Activated CD4-positive, alpha-beta T cell treated with anti-CD3 and anti-CD28 coated beads for 4 hours (primary cell): ENCODE measurements at places on chromosomes 5 and 9.

- peak; percentile 27 for DNase-seq
Observed at GRCh38 chr5:88203981-88204750, 64.5 kb downstream of the TMEM161B start.

DNA sequence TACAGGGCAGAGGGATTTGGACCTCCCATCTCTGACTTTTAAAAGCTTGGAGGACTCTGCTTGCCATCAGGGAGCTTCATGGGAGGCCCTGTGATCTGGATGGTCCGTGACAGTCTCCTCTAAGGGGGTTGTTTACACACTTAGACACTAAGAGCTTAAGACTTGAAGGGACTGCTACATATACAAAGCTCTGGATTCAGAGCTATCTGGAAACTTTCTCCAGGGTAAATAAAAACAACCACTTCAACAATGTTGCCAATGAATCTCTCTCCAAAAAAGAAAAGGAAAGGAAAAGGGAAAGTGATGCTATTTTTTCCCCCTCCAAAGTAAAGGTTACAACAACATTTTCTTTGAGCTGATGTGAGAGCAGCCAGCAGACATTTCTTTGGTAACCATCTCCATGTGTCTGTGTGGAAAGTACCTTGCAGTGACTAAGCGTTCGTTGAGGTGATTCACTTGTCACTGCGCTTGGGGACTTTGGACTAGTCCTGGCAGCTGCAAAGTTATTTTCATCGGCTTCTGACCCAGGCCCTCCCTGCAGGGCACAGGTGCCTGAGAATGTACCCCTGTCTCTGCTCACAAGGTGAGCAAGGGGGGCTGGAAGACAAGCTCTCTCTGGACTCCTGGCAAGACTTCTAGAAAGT lies 262.1 kb upstream of the KLF4 start:
- no peak for DNase-seq

DNA sequence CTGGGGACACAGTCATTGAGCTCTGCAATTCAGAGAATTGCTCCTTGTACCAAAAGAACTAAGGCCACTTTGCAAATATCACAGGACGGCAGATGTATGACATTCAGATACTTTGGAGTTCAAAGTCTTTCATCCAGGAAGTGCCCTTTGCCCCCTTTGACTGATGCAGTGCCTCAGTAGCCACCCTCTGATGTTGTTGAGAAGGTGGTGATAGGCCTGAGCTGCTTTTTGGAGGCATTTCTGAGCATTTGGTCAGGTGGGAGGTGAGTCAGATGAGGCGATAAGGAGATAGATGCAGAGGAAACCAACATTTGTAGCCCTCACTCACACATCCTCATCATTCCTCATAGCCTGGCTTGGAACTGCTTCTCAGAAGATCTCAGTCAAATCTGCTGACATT lies 63.4 kb downstream of the ANGPTL2 start:
- no peak for DNase-seq

DNA sequence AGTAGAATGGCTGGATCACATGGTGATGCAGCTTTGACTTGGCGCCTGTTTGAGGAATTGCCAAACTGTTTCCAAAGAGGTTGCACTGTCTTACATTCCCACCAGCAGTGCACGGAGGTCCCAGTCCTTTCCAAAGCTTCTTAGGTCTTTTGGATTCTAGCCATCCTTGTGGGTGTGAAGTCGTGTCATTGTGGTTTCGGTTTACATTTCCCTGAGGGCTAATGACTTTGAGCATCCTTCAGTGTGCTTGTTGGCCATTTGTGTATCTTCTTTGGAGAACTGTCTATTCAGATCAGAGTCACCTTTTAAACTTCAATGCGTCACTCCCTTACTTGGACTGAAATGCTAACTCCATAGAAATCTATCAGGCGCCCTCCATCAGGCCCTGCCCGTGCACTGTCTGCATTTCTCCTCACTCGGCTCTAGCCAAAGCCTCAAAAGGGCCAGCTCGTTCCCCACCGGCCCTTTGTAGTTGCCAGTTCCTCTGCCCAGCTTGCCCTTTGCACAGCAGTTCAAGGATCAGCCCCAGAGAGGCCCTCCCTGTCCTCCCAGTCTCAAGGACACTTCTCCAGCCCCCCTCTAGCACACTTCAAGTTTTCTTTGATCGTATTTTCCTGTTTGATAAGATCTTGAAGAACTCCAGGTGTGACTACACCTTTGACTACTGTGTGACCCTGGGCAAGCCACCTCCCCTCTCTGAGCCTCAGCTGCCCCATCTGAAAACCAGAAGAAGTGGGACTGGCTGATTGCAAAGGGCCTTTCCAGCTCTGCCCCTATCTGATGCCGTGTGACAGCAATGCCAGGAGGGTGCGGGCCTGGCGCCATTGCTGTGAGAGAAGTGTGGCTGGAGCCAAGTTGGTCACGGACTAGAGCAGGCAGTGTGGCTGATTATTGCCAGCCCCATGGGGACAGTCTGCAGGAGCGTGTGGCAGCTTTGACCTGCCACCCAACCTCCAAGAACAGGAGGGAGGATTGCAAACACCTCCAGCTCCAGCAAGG lies 5.6 kb downstream of the HRH2 start:
- no peak for DNase-seq

DNA sequence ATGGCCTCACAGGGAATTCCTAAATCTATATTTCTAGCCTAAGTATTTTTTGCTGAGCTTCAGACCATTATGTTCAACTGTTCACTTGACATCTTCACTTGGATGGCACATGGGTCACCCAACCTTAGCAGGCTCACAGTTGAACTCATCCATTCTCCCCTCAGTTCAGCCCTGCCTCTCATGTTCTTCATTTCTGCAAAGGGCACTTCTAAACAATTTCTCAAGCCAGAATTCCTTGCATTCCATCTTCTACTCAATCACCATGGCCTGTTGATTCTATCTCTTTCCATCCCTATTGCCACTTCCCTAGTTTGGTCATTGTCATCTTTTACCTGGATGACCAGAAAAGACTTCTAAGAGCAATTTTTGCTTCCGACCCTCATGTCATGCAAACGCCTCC lies 7.3 kb upstream of the RGS3 start:
- DNase-seq = no peak

DNA sequence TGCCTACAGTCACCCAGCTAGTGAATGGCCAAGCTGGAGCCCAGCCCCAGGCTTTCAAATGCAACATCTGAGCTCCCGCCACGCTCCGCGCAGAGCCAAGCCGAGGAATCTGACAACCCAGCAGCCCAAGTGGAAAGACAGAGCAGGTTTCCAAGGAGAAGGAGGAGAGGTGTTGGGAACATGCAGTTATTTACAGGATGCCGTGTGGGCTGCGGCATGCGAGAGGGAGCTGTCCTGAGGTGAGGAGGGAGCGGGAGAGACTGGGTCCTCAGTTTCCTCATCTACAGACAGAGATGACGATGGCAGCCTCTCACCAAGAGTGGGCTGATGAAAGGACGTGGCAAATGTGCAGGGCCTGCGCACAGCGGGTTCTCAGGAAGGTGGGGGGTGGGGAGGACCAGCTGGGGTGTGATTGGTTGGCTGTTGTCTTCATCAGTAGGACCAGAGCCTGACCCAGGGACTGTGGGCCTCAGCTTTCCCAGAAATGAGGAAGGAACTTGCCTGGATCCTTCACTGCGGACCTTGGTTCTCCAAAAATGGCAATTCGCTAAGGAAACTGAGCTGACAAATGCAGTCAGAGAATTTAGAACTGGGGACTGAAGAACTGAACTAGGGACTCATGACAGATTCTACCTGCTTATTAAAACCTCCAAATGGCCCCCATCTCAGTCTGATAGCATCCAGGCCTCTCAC lies 14.8 kb upstream of the CPLX2 start:
- DNase-seq = no peak
